ENCODE measurements at places on chromosomes 6 and 20.

- DNase-seq = no peak
Observed at GRCh38 chr6:75906871-75907270, 157.8 kb downstream of the MYO6 start.

- DNase-seq = no peak
Observed at GRCh38 chr20:40414843-40415615, 274.0 kb downstream of the MAFB start.

DNA sequence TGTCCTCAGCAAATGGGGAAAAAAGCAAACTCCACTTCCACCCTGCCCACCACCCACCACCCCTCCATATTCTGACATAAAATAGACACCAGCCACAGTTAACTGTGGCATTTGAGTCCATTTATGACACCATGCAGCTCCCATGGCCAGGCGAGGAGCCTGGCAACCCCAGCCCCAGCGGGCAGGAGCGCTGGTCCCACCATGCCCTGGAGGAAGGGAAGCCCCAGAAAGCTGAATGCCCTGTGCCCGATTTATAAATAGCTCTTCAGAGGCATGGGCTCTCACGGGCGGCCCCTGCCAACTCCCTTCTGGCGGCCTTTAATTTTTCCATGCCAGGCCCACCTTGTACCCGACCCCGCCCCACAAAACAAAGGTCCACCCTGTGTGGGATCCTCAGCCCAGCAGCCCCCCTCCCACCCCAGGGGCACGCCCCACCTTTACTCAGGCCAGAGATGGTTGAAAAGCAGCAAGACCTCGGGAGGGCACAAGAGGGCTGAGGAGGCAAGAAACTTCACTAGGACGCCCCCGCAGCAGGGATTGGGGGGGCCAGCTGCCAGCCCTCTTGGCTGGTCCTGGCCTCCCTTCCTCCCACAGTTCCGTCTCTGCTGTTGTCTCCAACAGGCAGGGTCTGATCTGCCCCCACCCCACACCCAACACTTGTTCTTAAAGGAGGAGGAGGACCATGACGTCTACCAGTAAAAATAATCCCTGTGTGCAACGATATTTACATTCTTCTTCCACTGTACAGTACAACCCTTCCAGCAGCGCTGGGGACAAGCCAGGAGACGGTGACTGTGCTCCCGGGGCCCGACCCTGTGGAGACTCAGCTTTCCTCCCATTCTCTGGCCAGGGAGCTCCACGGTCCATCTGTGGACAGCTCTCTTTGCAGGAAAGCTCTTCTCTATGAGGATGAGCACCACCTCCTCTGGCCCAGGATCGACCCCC, 115.6 kb upstream of the CDYL start:
- no peak for DNase-seq

GRCh38 chr20:4040283-4041179, 25.2 kb upstream of the RNF24 start:
- no peak for DNase-seq

DNA sequence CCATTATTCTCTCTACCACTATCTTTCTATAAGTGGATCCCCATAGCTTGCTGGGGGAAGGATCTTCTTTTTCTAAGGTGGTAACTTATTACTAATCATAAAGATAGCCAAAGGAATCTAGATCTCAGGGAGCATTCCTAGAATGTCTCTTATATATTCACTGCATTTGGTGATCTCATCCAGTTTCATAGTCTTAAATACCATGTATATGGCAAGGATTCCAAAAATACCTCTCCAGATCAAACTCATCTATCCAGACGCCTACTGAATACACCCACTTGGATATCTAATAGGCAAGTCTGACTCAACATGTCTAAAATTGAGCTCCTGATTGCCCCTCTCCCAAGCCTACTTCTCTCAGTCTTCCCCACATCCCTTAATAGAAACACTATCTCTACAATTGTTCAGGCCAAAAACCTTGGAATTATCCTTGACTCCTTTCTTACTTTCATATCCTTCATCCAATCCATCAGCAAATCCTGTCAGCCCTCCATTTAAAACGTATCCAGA, 264.4 kb downstream of the HACE1 start:
- DNase-seq = no peak

GRCh38 chr6:63943826-63944225, 308.2 kb downstream of the PHF3 start:
- no peak for DNase-seq
